ENCODE measurements at places on chromosomes 5 and 9.

DNA sequence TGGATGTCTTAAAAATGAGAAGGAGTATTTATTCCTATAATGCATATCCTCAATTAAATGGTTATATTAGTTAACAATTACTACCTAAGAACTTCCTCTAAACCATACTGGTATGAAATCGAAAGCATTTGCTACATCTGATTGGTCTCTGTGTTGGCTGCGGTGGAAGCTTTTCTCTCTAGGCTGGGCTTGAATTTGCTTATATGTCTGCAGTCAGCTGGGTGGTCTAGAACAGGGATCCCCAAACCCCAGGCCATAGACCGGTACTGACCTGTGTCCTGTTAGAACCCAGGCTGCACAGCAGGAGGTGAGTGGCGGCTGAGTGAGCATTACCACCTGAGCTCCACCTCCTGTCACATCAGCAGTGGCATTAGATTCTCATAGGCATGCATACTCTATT, 112.3 kb downstream of the TLE4 start:
- no peak for DNase-seq

DNA sequence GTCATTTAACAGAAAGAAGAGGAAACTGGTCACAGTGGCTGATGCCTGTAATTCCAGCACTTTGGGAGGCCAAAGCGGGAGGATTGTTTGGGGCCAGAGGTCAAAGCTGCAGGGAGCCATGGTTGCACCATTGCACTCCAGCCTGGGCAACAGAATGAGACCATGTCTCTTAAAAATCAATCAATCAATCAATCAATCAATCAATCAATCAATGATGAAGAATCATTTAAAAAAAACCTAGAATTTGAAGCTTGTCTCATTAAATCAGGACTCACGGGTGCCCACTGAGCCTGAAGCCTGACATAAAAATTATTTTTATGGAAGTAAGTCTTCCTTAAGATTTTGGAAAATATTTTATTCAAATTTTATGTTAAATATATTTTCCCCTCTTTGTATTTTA, 43.9 kb downstream of the BNIP1 start:
- DNase-seq = no peak

DNA sequence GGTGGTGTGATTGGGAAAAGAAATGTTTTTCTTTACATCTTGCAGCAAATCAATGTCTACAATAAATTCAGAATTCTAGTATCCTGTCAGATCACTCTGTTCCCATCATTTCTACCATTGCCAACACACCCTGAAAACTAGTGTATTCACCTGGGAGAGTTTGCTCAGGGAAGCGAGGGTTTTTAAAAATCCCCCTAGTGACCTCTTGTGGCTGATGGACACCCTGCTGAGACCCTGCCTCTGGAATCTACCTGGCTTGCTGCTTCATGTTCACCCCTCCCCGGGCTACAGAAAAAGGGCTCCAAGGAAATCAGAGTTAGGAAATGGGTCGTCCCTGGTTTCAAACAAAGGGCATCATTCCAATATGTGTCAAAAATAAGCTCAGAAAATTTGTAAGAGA, 21.4 kb upstream of the ALDOB start:
- DNase-seq = no peak

DNA sequence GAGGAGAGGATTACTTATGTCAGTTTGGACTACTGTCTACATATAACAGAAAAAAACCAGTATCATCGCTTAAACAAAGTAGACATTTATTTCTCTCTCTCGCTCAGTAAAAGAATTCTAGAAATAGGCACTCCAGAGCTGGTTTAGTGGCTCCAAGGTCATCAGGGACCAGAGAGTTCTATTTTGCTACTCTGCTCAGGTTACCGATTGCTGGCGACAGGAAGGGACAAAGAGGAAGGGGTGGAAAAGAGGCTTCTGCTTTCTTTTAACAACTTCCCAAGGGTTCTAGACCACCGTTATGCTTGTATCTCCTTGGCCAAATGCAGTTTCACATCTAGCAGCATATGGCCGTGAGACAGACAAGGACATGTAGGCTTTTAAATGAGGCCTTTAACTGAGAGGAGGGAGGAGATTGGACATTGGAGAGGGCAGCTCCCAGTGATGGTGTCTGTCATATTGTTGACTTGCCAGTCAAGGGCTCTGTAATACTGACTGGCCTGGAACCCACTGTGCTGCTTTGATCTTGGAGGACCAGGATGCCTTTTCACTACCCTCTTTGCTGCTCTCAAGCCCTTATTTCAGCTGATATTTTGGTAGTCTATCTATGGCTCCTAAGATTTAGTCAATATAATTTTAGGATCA, 15.6 kb upstream of the DCP2 start:
- no peak for DNase-seq

DNA sequence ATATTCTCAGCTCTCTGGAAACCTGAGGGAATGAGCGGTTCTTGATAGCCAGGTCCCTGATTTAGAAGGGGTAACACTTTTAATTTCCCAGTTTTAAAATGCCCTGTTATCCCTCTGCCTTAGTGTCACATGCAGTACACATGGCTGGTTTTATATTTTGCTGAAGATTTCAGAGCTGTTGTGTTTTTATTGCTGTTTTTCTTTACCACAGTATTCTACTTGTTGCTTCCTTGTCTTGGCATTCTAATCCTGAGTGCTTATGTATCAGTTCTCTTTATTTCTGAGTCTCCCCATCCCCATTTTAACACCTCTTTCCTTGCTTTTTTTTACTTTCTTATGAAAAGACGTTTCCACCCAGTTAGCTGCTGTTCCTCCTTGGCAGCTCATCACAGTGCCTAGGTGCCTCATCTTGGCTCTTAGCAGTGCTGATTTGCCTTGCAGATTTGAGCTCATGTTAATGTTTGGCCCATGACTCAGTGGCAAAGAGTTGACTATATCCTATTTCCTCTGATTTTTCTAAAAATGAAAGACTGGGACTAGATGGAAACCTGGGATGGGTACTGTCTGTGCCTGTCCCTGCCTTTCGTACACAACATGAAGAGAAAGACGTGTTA, 3.7 kb downstream of the MTRR start:
- no peak for DNase-seq

- DNase-seq = no peak
These were observed 79.4 kb downstream of the ARHGEF28 start for GRCh38 chr5:73705364-73705763.

- DNase-seq = no peak
These were observed 203.1 kb upstream of the ANKH start for GRCh38 chr5:15074651-15075050.

- DNase-seq = no peak
These were observed 147.7 kb downstream of the BARX1 start for GRCh38 chr9:93807166-93808074.

All from activated T-helper 1 cell treated with Interleukin-2 at 50 U/mL for 16 hours (primary cell).